Omental fat pad (tissue), 4 donors: ENCODE measurements at places on chromosomes 11 and 22. TPM values are rescaled to one million over a fixed set of nuclear protein-coding genes. Genes with fewer than 3 reads are reported as not detected.

GRCh38 chr22:44211256-44211945 is 30.7 kb downstream of the PARVG start:
- DNase-seq = no peak

DNA sequence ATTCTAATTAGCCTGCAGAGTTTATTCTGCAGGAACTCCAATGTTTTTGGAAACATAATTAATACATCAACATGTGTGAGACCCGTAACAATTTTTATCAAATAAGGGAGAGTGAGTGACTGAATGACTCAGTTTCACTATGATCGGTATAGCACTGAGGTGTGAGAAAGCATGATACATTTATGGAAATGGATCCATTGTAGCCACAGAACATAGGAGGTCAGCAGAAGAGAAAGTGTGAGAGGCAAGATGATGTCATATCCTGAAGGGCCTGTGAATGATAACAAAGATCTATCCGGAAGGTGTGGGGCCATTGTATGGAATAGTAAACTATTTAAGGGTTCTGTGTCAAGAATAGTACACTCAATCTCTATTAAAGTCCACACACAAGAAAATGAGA is 1406.1 kb upstream of the TENM4 start:
- no peak for DNase-seq

DNA sequence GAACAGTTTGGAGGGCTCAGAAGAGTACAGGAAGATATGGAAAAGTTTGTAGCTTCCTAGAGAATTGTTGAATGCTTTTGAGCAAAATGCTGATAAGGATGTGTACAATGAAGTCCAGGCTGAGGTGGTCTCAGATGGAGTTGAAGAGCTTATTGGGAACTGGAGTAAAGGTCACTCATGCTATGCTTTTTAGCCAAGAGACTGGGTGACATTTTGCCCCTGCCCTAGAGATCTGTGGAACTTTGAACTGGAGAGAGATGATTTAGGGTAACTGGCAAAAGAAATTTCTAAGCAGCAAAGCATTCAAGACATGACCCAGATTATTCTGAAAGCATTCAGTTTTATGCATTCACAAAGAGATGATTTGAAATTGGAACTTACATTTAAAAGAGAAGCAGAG is 27.9 kb upstream of the CABP2 start:
- DNase-seq = no peak

GRCh38 chr11:83706566-83706965 is 420.4 kb upstream of the CCDC90B start:
- no peak for DNase-seq

B4GALNT4 gene
- total RNA-seq = 3.6 TPM

TOMM22 gene
- total RNA-seq = 43.1 TPM

POU2F3 gene
- 0.19 TPM for total RNA-seq

RAB36 gene
- total RNA-seq = 1.6 TPM
